ENCODE measurements at places on chromosomes 2 and 18.

- no peak for DNase-seq
These were observed 59.6 kb upstream of the CREB1 start for GRCh38 chr2:207469943-207470729.

DNA sequence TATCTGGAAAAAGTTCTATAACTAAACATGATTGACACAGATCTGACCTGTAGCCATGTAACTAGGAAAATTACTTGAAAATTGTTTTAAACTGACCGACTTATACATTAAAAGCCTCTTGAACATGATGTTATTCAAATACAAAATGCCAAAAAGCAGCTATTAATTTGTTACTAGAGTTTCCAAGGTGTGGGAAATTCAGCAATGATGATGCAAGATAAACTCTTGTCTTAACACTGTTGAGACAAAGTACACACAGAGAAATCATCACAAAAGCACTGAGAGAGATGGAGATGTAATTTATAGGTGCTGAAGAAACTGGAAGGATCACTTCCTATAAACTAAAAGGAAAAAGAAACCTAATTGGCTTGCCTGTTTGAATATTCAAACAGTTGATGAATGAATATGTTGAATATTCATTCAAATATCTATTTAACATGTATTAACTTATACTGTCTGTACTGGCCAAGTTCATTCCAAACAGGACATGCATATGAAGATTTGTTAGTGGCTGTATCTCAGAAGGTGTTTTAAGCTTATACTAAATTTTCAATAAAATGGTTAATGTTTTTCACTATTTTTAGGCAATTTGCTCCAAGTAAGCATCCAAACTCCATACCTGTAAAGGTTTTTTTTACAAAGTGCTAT lies 34.6 kb upstream of the WDR75 start:
- no peak for DNase-seq

DNA sequence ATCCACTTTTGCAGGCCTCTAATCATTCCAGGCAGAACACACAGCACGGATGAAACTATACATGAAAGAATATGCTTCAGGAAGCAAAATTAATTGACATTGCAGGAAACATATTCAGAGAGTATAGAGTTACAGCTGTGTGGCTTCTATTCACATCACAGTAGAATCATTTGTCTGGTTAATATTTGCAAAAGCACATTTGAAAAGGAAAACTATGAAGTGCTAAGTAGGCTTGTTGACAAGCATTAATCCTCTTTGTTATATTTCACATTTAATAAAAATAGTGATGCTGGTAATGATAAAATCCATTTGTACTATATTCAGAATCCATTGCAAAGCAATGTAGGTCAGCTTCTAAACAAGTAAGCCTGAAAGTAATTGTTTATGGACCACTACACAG lies 32.2 kb upstream of the PIK3C3 start:
- DNase-seq = no peak

DNA sequence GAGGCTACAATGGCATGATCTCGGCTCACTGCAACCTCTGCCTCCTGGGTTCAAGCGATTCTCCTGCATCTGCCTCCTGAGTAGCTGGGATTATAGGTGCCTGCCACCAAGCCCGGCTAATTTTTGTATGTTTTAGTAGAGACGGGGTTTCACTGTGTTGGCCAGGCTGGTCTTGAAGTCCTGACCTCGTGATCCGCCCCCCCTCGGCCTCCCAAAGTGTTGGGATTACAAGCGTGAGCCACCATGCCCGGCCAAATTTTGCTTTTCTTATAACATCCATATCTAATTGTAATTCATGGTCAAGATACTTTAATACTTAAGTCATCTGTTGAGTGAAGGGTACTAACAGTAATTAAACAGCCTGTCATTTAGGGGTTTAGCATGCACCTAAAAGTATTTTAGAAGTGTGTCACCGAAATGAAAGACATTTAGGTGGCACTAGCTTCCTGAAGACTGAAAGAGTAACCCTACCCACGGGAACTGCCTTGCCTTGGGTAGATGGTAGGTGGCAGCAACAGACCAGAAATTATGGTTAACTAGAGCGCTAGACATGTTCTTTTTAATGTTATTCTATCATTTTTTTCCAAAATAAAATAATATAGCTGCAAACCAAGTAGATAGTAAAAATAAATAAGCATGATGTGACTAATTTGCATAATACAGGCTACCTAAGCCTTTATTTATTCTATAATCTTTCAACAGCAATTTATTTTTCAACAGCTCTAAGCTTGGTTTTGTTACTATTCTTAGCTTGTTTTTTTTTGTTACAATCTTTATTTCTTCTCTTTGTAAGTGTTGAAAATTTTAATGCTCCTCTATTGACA lies 8.6 kb upstream of the ACYP2 start:
- DNase-seq = peak; percentile 12

DNA sequence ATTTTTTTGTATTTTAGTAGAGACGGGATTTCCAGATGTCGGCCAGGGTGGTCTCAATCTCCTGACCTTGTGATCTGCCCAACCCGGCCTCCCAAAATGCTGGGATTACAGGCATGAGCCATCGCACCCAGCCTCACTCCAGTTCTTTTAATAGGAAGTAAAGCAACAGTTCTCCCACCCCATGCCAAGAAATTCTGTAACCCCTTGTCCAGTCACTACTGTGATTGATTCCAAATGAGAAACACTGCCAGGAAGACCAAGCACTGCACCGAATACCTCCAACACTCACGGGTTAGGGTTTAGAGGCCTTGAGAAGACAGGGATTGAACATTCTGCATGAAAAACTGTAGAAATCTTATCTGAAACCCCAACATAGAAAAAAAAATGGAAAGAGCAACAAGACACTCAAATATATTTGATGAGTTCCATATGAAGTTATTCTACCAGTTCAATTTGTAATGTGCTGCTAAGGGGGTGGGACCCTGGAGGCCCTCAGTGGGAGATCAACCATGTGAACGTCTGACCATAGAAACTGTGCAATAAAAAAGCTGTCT lies 48.2 kb upstream of the BIN1 start:
- DNase-seq = no peak

DNA sequence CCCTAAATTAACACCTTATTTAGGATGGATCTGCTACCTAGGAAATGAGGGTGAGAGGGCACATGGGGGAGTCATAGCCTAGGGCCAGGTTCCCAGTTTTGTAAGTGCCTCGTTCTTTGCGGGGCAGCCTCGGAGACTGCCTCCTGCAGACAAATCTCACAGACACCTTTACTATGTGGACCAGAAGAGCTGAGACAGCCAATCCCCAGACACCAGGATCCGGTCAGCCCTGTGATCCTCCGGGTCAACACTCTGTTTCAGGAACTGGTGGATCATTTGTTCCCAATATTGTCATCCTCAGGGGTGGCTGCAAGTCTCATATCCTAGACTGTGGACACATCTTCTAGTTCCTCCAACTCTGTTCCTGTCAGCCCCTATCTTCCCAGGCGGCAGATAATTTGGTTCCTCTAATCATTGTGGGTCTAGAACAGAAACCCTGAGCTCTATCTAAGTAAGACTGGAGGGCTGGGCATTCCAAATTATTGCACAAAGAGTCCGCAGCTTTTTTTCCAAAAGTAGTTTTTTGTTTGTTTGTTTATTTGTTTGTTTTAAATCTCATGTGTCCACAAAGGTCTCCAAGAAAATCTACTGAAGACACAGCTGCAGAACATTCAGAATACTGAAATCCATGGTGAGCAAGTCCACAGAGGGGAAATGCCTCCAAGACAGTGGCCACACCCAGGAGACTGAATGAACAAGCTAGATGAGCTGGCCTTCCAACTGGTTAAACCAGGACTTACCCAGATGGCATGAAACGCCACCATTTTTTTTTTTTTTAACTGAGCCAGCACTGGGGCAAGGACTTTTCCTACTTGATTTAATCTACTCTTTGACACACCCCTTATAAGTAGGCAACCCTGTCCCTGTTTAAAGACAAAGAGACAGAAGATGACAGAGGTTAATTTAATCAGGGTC lies 6.2 kb upstream of the GDF7 start:
- no peak for DNase-seq

DNA sequence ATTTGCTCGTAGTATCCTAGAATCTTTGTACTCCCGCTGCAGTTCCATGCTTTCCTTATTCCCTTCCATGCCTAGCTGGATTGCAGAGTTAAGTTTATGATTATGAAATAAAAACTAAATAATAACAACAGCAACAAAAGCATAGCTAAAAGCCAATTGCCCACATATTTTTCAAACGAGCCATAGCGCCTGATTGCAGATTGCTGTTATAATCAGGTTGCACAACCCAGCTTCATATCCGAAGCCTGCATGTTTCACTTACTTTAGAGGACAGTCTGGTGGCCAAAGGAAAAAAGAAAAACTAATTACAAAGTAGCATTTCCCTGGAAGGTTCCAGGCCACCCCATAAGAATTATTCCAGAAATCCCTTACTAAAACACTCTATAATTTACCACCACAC lies 31.9 kb upstream of the PNO1 start:
- no peak for DNase-seq

- no peak for DNase-seq
These were observed 663.4 kb downstream of the ARHGAP15 start for GRCh38 chr2:143792602-143793001.

DNA sequence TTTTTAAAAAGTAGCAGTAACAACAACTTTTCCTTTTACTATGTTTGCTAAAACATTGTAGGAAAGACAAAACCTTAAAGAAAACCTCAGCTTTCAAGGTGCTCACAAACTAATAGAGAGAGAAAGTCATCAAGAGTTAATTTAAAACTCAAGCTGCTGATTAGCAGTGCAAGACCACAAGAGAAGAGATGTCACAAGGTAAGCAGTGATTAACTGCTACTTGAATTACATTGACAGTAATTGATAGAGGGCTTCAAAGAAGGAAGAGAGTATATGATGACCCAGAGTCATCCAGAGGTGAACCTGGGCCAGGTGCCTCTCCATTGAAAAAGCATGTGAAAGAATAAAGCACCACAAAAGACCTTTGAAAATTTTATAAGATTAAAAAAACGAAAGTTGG lies 939.6 kb upstream of the CNTNAP5 start:
- DNase-seq = no peak

DNA sequence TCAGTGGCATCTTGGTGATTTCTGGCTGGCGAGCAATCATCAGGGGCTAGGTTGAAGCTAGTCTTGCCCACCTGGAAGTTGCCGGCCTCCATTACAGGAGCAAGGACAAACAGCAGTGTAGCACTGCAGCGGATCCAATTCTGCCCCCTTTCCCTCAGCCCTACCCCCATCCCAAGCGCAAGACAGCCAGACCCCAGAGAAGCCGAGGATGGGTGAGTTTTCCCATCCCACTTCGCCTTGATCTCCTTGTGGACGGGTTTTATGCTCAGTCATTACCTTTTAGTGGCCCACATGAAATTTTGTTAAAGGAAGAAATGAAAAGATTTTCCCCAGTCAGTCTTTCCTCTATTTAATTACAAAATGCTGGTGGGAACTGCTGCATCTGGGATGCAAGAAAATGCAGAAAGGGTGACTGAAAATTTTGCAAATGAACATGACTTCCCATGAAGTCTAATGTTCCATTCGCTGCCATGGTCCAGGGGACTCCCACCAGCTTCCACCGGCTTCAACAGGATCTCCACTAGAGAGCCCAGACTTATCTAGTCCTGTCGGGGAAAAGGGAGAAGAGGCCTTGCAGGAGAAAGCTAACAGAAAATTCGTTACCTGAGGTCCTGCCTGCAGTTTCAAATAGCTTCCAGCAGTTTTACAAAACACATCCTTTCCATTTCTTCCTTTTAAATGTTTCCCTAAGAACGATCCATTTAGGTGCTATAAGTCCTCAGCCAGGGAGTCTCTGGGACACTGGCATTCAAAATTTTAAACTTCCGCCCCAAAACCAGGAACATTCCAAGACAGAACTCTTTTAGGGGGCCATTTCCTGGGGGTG lies 1.9 kb upstream of the HOXD9 start:
- no peak for DNase-seq

GRCh38 chr2:237942513-237942899 lies 24.3 kb upstream of the UBE2F start:
- DNase-seq = no peak

DNA sequence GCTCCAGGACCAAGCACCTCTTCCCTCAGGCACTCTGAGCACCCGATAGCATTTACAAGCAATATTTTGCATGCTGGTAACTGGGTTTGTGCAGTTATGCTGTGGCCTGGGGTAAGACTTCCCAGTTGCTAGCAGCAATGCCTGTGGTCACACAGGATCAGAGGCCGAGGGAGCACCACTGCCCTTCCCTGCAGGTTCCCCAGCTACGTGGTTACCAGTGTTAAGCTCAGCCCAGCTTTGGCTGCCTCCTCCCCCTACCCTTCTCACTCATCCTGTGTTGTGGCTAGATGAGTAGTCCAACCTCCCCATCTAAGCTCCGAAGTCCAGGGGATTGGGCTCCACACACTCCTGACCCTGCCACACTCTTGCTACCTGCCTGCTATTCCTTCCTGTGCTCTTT lies 141.1 kb downstream of the CELF4 start:
- no peak for DNase-seq

DNA sequence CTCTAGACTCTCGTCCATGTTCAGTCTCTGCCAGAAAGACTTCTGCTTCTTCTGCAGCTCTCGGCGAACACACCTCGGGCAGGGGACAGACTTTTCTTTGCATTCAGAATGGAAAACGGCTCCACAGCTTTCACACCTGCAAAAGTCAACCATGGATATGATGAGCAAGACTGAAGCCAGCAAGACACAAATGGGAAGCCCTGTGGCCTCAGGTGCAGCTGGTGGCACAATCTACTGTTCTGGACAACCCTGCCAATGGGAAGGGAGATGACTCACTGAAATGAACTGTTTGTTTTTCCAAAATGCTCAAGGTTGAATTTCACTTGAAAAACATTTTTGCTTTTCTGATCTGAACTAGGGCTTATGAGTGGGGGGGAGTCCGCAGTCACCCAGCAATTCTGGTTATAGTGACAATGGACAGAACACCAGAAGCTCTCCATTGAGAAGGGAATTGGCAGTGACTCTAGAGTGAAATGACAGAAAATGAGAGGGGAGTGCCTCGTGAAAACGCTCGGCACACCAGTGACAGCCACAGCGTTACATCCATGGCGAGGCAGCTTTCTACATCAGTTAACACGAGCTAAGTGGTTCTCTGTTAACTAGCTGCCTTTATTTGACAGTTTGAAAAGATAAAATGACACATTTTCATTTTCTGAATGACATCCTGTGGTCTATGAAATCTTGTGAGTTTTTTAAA lies 58.8 kb upstream of the FZD5 start:
- DNase-seq = no peak

Data from activated T-cell treated with anti-CD3 and anti-CD28 coated beads for 1 hour (primary cell).